ENCODE measurements at places on chromosomes 6 and 20.

GRCh38 chr6:135884136-135884535 is 32.6 kb downstream of the PDE7B start:
- DNase-seq: no peak

GRCh38 chr6:145036848-145037567 is 698.3 kb downstream of the EPM2A start:
- no peak for DNase-seq

- no peak for DNase-seq
Measured at GRCh38 chr20:48606841-48607543, 220.8 kb downstream of the PREX1 start.

DNA sequence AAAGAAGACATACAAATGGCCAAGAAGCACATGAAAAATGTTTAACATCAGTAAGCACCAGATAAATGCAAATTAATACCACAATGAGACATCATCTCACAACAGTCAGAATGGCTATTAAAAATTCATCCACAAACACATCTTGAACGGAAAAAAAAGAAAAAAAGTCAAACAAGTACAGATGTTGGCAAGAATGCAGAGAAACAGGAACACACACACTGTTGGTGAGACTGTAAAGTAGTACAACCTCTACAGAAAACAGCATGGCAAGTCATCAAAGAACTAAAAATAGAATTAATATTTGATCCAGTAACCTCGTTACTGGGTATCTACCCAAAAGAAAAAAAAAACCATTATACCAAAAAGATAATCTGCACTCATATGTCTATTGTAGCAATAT is 6.5 kb downstream of the STX7 start:
- no peak for DNase-seq

DNA sequence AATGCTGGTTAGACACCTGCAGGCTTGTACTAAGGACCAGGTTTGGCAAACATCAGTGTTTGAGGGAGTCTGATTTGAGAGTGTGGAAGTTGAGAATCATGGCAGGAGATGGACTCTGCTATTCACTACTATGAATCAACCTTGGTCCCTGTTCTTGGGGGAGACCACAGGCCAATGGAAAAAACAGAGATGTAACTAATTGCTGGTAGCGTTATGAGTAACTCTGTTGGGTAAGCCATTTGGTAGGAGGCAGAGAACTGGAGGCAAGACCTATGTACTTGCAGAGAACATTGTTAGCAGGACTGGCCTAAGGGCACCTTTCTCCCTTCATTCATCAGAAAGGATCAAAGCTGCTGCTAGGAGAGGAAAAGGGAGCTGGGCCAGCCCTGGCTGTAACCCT is 8.3 kb upstream of the WFDC2 start:
- no peak for DNase-seq

GRCh38 chr6:46993846-46994245 is 48.3 kb downstream of the ADGRF1 start:
- DNase-seq: no peak

DNA sequence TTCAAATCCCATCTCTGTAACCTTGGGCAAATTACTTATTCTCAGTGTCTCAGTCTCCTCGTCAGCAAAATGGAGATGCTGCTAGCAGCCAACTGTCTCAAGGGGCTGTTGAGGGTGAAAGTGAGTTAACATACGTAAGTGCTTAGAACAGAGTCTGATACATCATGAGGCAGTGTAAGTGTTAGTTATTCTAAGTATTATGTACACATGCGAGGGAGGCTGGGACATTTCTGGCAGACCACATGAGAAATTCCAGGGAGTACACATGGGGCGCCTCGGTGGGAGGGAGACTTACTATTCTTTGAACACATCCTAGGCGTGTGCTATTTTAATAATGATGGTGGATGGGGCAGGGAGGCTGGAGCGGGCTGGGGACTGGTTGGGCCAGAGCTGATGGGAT is 99.1 kb downstream of the DLGAP4 start:
- DNase-seq: no peak

GRCh38 chr20:24823989-24824693 is 124.9 kb upstream of the CST7 start:
- no peak for DNase-seq

- no peak for DNase-seq
Measured at GRCh38 chr6:133788556-133788955, 100.4 kb upstream of the TCF21 start.

GRCh38 chr6:39188098-39188450 is 41.2 kb downstream of the KCNK5 start:
- no peak for DNase-seq

GRCh38 chr6:52305411-52305810 is 20.9 kb upstream of the MCM3 start:
- no peak for DNase-seq

GRCh38 chr20:2603816-2604505 is 48.5 kb upstream of the NOP56 start:
- DNase-seq: no peak
